Jurkat, Clone E6-1 (cell line): ENCODE measurements at places on chromosomes 12 and 14.
A peak's percentile ranks its signal among the peaks of the same experiment; 100 is the strongest.

DNA sequence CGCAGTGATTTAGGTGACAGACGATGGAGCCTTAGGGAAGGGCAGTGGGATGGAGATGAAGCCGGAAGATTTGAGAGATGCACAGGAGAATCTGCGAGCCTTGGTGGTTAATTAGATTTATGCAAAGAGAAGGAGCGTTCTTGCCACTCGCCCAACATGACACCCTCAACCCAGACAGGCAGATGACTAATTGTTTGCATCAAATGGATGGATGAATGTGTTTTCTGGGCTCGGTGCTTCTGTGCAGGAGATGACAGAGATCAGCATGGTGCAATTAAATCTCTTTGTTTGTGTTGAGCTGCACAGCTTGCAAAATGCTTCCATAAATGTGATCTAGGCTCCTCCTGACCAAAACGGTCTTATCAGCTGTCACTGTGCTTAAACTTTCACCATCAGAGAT lies 202.3 kb upstream of the PRMT8 start:
- DNase-seq: no peak

- no peak for DNase-seq
Measured at GRCh38 chr12:51653431-51653830, 62.4 kb downstream of the SCN8A start.

- DNase-seq: no peak
Measured at GRCh38 chr12:42807766-42808165, 218.2 kb upstream of the PRICKLE1 start.

- DNase-seq: no peak
Measured at GRCh38 chr12:14327711-14328110, 37.8 kb upstream of the ATF7IP start.

GRCh38 chr12:57428965-57429364 lies 1.9 kb downstream of the R3HDM2 start:
- no peak for DNase-seq

DNA sequence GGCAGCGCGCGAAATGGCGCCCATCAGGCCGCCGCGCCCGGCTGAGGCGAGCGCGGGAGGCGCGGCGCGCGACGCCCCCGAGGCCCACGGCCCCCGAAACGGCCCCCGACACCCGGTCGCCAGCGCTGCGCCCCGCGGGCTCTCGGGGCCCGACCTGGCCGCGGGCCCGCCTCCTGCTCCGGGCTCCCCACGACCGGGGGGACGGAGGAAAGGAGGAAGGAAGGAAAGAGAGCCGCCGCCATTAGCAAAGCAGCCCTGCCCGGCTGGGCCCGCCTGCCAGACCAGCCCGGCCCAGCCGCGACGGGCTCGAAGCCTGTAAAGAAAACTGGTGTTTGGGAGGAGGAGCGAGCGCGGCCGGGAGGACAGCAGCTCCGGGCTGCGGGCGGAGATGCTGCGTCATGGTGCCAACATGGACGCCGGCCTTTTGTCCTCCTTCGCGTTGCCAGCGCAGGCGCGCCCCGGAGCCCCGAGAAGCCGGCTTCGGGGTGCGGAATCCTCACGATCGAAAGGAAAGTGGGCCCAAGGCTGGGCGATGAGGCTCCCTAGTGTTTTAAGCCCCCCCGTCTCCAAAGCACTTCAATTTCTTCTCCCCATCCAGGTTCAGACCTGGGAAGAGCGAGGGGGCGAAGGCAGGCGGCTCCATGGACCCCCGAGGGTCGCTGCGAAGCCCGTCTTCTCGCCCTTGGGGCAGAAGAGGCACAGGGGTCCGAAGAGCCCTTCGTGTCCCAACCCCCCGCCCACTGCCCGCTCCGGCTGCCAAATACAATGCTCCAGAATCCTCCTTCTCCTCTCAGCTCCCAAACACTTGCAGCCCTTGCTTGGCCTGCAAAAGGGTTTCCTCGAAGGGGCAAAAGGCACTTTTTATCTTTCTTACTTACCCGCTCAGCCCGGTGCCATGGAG lies 2.9 kb upstream of the SETD1B start:
- no peak for DNase-seq

GRCh38 chr12:1619587-1619986 lies 9.4 kb upstream of the WNT5B start:
- DNase-seq: no peak

DNA sequence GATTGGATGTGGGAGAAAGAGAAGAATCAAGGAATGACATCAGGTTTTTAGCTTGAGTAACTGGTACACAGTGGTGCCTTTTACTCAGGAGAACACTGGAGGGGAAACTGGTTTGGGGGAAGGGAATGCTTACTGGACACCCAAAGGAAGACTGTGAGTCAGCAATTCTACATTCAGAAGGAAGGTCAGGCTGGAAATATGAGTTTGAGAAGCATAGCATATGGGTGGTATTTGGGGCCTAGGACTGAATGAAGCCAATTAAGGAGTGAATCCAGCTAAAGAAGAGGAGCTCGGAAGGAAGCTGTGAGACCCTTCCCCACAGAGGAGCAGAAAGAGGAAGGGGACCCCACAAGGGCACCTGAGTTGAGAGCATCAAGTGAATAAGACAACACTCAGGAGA lies 35.4 kb downstream of the DMAC2L start:
- DNase-seq: no peak

GRCh38 chr12:4871514-4871913 lies 38.2 kb upstream of the KCNA1 start:
- no peak for DNase-seq

- DNase-seq: no peak
Measured at GRCh38 chr14:66254038-66254437, 232.1 kb upstream of the CCDC196 start.

DNA sequence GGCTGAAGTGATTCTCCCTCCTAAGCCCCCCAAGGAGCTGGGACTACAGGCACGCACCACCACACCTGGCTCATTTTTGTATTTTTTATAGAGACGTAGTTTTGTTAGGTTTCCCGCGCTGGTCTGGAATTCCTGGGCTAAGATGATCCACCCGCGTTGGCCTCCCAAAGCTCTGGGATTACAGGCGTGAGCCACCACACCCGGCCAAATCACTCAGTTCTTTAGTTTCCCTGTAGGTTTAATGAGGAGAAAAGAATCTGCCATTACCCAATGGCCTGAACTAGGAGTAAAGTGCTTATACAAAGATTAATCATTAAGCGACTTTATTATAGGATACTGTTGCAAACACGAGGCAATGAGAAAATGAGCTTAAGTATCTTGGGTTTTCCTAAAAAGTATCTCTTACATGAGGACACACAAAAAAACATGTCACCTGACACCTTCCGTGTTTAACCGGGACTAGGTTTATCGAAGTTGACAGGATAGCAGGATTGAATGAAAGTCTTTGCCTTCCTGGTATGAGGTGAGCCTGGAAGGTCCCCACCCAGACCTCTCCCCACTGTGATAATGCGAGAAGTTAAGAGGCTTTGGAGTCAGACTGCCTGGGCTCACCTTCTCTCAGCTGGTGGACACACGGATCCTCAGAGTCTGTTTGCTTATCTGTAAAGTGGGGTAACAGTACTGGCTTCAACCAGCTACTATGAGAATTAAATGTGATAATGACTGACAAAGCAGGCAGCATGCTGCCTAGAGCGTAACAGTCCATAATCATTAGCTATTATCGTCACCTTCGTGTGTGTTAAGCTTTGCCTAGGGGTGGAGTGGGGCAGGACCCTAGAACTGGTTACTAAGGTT lies 133.5 kb upstream of the KRAS start:
- no peak for DNase-seq

- no peak for DNase-seq
Measured at GRCh38 chr12:14802721-14803010, 612 bp downstream of the WBP11 start.

GRCh38 chr12:61857968-61858367 lies 402.2 kb upstream of the USP15 start:
- DNase-seq: no peak

- DNase-seq: no peak
Measured at GRCh38 chr14:26304056-26304455, 293.8 kb downstream of the NOVA1 start.

- DNase-seq: no peak
Measured at GRCh38 chr12:75366629-75367028, 24.3 kb upstream of the GLIPR1L2 start.

DNA sequence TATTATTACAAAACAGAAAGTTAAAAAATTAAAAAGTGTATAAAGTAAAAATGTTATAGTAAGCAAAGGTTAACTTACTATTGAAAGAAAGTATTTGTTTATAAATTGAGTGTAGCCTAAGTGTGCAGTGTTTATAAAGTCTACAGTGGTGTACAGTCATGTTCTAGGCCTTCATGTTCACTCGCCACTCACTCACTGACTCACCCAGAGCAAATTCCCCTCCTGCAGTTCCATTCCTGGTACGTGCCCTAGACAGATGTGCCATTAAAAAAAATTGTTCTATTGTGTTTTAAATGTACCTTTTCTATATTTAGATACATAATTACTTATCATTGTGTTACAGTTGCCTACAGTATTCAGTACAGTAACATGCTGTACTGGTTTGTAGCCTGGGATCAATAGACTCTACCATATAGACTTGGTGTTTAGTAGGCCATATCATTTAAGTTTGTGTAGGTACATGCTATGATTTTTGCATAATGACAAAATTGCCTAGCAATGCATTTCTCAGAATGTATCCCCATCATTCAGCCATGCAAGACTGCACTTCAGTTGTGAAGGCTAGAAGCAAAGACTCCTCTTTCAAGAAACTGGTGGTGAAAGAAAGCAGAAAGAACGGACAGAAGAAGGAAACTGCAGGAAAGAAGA lies 100.6 kb downstream of the DACT1 start:
- no peak for DNase-seq

- DNase-seq: no peak
Measured at GRCh38 chr12:123200414-123200813, 32.5 kb downstream of the MPHOSPH9 start.

GRCh38 chr12:93378998-93379325 lies 1.2 kb downstream of the NUDT4 start:
- no peak for DNase-seq

- DNase-seq: no peak
Measured at GRCh38 chr12:57181561-57182155, 34.2 kb upstream of the LRP1-AS start.

GRCh38 chr12:67540920-67541624 lies 107.5 kb upstream of the DYRK2 start:
- no peak for DNase-seq

DNA sequence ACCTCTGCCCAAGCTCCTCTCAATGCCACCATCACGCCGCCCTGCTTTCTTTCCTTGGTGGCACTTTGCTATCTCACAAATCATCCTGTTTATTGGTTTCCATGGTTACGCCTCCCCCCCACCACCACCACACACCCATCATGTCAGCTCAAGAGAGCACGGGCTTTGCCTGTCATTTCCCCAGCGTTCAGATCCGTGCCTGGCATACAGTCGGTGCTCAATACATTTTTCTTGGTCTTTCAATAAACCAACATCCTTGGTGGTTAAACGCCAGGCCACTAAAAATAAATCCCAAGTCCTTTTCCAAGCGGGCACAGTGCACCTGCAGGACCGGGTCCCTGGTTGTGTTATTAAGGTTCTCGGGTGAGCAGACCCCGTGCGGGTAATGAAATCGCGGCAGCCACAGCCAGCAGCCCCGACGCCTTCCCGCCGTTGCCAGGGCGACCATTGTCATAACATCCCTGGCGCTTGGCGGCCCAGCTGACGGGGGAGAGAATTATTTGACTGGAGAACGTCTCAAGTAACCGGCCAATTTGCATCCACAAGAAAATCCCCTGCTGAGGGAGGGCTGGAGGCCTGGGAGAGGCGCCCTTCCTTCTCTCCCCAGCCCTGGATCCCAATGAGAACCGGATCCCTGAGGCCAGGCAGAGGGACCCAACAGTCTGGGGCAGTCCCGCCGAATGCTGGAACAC lies 92.9 kb downstream of the KSR2 start:
- DNase-seq: peak; percentile 86

DNA sequence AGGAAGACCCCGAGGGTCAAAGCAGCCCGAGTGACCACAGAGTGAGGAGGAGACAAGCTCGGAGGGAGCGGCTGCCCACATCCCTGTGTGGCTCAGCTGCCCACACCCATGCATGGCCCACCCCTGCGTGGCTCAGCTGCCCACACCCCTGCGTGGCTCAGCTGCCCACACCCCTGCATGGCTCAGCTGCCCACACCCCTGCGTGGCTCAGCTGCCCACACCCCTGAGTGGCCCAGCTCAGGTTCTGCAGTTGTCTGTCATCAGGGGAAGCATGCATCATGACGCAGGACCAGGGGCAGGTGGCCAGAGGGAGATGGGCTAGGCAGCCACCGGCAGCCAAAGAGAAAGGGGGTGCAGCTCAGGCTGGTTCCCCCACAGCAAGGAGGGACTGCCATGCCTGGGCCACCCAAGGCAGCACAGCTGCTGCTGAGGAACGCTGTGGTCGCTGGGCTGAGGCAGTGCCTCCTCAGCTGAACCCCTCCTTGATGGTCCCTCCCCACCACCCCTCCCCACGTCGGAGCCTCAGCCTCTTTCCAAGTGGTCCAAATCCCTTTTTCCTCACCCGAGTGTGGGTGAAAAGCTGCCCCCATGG lies 33.3 kb upstream of the NUDT14 start:
- no peak for DNase-seq

GRCh38 chr12:49683599-49684309 lies 23.5 kb downstream of the FMNL3 start:
- DNase-seq: no peak

GRCh38 chr14:98015921-98016320 lies 1218.7 kb downstream of the VRK1 start:
- peak; percentile 72 for DNase-seq

- peak; percentile 20 for DNase-seq
Measured at GRCh38 chr14:63478010-63478409, 65.2 kb downstream of the PPP2R5E start.
